Activated CD4-positive, alpha-beta T cell treated with anti-CD3 and anti-CD28 coated beads for 48 hours (primary cell): ENCODE measurements at places on chromosomes 4 and X.

DNA sequence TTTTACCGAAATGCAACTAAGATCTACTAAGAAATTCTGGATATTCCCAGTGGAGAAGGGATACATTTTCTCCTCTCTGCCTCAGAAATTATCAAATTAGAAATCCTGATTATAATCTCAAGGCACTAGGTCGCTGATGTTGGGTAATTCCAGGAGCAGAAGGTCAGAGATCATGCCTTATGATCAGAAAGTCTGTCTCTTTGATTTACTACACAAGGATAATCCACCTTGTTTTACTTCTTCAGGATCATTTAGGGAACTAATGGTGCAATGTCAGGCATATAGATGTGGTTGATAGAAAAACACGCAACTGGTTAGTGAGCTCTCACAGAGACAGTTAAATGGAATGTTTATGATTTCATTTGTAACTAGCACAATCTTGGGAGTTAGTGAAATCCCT, 1069.7 kb downstream of the STIM2 start:
- DNase-seq, result no peak

DNA sequence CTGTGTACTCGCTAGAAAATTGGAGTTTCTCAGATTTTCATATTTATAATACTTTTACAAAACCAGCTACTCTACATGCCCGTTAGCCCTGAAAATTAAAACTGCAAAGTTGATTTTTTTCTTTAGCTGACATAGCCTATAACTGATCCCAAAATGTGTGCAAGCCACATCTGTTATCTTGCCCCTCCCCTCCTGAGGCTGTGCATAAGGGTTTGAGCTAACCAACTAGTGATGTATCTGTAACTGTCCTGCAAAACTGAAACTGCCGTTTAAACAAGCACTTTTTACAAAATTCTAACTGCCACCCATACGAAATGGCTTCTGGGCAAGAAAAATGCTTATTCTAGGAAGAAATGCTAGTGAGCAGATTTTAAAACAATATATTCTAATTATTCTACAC, 59.1 kb downstream of the EDNRA start:
- DNase-seq, result no peak

GRCh38 chr4:140932501-140933045, 176.4 kb upstream of the TBC1D9 start:
- DNase-seq, result no peak

DNA sequence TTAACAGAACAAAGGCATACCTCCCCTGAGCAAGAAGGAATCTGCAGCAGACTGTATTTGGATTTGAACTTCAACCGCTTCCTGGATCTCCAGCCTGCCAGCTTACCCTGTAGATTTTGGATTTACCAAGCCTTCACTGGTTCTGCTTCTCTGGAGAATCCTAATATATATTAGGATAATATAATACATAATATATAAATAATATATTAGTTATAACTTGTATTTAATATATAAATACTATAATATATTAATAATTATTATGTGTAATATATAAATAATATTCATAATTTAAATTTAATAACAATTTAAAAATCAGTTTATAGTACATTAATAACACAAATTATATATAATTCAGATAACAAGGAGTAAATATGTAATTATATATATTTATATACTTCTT, 121.4 kb downstream of the COX18 start:
- DNase-seq, result no peak

DNA sequence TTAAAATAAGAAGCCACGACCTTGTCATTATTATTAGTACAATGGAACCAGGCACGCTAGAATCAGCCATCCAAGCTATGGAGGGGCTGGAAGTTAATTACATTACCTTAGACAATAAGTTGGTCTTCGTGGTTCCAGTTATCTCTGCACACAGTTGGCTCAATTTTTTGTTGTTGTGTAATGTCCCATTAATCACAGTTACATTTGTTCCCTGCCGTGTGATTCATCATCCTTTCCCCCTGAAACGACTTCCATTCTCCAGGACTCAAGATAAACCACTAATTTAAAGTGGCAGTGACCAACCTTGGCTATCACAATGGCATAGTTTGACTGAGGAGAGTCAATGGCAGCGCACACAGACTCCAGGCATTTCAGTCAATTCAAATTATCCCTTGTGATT, 905.0 kb downstream of the RAB28 start:
- no peak for DNase-seq

DNA sequence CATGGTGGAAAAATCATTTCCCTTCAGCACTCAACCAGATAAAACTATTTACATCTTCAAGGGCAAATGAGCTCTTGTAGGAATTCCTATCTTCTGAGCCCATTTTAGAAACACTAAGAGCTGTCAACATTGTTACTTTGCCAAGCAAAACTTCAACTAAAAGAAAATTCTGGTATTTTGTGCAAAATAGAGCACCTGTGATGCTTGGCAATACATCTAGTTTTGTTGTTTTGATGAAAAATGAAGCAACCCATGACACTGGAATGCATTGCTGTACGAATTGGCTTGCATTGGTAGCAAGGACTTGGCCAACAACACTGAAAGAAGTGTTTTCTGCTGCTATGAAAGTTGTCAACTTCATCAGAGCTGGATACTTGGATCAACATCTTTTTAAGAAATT, 194.4 kb downstream of the COX18 start:
- DNase-seq, result no peak

DNA sequence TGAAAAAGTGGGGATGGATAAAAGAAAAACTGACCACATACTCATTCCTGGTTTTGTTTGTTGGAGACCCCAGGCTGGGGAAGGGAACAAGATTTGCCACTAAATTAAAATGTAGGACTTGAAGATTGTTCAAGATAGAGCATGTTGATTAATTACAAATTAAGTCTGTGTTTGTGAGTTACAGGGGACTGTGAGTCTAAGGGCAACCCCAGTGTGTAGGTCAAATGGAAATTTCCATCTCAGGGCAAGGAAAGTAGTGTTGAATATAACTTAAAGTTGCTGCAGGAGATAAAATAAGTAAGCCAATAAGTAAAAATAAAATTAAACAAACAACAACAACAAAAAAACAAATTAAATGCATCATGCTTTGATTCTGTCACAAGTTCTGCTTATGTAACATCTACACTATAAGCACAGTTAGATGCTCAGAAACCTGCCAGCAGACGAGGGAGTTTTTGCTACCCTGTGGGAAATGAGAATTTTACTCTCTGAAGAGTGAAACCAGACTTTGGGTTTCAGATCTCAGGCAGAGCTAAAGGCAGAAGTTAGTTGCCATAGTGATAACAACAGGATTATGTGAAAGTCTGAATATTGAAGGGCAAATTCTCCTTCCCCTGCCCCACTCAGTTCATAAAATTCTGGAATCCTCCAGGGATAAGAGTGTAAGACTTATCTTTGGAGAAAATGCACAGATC, 352.3 kb downstream of the GRXCR1 start:
- DNase-seq, result no peak

DNA sequence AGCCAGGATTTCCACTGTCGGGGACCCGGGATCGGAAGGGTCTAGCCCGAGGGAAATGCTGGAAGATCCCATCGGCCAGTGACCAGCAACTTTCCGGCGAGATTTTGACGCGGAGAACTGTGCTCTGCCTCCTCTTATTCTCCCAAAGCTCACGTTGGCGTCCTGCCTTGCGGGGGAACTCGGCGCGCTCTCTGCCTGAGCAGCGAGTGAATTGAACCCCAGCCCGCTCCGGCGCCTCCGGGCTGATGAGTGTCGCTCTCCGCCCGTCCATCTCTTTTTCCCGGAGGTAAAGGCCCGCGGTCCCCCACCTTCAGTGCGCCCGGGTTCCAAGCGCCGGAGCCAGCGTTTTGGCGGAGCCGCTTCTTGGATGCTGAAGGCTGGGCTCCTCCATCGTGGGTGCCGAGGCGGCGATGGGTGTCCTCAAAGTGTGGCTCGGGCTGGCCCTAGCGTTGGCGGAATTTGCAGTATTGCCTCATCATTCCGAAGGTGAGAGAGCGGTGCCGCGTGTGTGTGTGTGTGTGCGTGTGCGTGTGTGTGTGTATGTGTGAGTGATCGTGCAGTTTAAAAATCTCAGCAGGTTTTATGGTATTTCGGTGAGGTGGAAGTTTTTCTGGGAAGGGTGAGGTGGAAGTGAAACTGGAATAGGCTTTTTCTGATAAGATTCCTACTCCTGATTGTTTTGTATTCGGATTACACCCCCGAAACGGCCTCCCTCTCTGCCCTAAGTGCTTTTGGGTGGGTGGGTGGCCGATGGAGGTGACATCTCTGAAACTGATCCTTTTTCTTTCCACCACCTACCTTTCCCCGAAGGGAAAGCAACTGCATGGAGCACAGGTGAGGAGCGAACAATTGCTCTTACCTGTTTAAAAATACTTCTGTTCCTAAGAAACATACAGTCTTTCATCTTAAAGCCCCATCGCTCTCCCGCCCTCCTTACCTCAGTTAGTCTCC, 752 bp downstream of the FRAS1 start:
- DNase-seq, result peak; percentile 63

DNA sequence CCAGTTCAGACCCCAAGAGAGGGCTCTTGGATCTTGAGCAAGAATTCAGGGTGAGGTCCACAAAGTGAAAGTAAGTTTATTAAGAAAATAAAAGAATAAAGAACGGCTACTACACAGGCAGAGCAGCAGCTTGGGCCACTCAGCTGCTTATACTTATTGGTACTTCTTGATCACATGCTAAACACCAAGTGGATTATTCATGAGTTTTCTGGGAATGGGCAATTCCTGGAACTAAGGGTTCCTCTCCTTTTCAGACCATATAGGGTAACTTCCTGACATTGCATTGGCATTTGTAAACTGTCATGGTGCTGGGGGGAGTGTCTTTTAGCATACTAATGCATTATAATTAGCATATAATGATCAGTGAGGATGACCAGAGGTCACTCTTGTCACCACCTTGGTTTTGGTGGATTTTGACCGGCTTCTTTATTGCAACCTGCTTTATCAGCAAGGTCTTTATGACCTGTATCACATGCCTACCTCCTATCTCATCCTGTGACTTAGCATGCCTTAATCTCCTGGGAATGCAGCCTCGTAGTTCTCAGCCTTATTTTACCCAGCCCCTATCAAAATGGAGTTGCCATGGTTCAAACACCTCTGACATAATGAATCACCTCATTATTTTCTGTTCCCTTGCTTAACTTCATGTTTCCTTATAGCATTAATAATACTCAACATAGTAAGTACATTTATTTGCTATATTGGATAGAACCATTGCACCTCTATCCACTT, 476.3 kb downstream of the DTHD1 start:
- DNase-seq, result no peak

GRCh38 chrX:7262551-7262950, 114.6 kb upstream of the PUDP start:
- no peak for DNase-seq

DNA sequence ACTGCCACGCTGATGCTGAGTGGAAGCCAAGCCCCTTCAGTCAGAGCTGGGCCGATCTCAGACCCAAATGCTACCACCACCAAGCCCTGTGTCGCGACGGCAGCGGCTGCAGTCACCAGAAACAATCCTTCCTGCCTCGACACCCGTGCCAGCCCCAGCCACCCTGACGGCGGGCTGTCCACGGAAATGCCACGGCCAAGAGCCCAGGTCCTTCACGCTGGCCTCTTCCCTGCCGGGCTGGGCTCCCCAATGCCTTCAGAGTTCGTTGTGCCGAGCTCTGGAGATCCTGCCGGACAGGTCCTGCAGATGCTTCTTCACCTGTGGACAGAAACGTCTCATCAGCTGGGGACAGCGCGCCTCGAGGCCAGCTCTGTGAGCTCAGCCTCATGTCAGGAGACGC, 19.5 kb downstream of the LRPAP1 start:
- DNase-seq, result no peak

- DNase-seq, result peak; percentile 32
Observed at GRCh38 chrX:9644335-9644734, 121.3 kb downstream of the GPR143 start.

DNA sequence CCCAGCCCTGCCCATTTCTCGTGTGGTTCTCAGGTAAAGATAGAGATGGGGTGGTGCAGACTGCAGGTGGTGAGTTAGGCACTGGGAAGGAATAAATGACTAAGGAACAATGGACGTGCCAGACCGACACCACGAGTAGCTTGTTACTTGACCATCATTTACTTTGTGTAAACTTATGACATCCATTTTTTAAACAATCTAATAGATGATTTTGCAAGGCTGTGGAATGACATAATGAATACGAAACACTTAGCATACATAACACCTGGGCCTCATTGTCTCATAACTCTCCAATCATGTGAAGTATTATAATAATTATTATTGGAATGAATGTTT, 137.3 kb upstream of the CPEB2 start:
- DNase-seq, result no peak

- DNase-seq, result no peak
Observed at GRCh38 chr4:62324215-62324614, 1124.1 kb downstream of the ADGRL3 start.

DNA sequence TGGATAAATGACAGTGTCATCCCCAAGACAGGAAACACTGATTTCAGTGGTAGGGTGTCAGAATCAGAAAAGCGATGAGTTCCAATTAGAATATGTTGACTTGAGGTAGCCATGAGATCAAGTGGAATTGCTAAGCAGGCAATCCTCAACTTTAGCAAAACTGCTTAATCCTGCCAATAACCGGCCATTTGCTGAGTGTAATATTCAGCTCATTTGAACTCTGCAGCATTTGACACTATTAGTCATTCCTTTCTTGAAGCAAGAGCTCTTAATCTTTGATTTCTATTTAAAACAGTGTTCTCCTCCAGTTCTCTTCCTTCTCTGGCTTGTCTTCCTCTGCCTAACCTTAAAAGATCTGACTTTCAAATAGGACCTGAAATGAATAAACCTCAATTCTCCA, 68.7 kb upstream of the DCLK2 start:
- DNase-seq, result no peak

- no peak for DNase-seq
Observed at GRCh38 chr4:19095491-19096046, 1074.0 kb upstream of the LCORL start.

GRCh38 chr4:156346959-156347385, 393.3 kb upstream of the CTSO start:
- no peak for DNase-seq

DNA sequence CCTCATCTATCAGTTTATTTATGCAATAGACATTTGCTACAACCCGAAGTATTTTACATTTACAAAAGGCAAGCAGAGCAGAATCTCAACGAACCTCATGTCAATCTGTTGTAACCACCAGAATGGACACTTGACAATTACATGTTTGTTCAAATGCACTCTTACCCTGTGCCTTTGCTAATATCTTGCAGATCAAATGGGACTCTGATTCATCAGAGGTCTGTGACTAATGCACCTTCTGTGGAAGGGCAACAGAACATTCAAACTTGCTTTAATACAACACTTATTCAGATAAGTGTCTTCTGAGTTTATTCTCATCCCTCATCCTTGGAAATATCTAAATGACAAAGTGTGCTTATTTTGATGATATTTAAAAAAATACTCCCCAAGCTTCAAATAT, 644.7 kb upstream of the PCDH10 start:
- DNase-seq, result no peak
